Cortex of kidney (tissue), 1 donor: ENCODE measurements at places on chromosomes 16 and 17.

GRCh38 chr16:53087101-53087500 is 32.3 kb downstream of the CHD9 start:
- DNase-seq: no peak

GRCh38 chr17:27956601-27957445 is 63.7 kb upstream of the LYRM9 start:
- DNase-seq: no peak

GRCh38 chr16:85413691-85414663 is 199.1 kb upstream of the GSE1 start:
- DNase-seq: no peak

DNA sequence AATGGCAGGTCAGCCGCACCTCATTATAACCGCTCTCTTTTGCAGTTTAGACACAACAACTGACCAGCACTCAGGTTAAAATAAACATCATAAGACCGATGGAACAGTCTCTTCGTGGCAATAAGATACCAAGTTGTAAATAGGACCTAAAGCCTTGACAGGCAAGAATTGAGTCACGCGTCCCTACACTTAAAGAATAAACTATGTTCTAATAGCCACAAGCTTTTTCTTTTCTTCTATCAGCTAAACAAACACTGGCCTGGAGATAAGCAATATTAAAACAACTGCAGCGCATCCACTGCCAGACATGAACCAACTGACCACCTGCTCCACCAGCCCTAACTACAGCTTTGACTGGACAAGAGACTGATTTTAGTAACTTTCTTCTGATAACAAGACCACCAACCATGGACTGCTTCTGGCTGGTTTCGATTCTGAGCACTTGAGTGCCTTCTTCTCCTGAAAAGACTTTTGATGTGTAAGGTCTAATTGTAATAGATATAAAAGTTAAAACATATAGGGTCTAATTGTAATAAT is 17.5 kb downstream of the SLFN12L start:
- no peak for DNase-seq

- no peak for DNase-seq
These were observed 3.5 kb upstream of the DPEP2NB start for GRCh38 chr16:68019167-68019680.

- no peak for DNase-seq
These were observed 22.8 kb downstream of the IRX5 start for GRCh38 chr16:54953461-54953860.

DNA sequence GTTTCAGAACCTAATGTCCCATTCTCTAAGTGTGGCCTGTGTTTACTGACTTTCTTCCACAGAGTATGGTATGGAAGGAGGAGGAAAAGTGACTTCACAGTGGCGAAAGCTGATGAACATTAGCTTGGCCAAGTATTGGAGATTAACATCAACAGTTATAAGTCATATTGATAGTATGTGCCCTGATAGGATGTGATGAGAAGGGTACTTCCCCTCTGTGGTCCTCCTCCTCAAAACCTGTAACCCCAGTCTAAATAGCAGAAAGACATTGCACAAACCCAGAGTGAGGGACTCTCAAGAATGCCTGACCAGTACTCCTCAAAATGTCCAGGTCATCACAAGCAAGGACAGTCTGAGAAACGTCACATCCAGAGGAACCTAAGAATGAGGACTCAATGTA is 73.1 kb downstream of the CLEC16A start:
- DNase-seq: no peak

GRCh38 chr17:43051969-43052368 is 26.9 kb downstream of the RND2 start:
- DNase-seq: no peak

DNA sequence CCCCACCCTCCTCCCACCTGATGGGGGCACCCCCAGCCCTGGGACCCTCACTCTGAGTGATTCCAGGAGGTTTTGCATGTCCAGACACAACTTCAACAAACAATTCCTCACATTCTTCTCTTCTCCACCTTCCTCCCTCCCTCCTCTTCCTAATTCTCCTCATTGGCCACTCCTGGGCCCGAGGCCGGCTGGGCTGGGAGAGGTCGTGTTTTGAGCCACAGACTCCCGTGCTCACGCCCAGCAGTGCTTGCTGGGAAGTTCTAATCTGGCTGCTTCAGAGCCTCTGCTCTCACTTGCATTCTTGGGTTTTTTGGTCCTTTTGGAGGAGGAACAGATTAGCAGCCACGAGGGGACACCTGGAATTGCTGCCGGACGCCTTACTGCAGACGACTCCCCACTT is 157.0 kb downstream of the NTN1 start:
- DNase-seq: no peak

- no peak for DNase-seq
These were observed 13.0 kb downstream of the PCTP start for GRCh38 chr17:55763856-55764255.

DNA sequence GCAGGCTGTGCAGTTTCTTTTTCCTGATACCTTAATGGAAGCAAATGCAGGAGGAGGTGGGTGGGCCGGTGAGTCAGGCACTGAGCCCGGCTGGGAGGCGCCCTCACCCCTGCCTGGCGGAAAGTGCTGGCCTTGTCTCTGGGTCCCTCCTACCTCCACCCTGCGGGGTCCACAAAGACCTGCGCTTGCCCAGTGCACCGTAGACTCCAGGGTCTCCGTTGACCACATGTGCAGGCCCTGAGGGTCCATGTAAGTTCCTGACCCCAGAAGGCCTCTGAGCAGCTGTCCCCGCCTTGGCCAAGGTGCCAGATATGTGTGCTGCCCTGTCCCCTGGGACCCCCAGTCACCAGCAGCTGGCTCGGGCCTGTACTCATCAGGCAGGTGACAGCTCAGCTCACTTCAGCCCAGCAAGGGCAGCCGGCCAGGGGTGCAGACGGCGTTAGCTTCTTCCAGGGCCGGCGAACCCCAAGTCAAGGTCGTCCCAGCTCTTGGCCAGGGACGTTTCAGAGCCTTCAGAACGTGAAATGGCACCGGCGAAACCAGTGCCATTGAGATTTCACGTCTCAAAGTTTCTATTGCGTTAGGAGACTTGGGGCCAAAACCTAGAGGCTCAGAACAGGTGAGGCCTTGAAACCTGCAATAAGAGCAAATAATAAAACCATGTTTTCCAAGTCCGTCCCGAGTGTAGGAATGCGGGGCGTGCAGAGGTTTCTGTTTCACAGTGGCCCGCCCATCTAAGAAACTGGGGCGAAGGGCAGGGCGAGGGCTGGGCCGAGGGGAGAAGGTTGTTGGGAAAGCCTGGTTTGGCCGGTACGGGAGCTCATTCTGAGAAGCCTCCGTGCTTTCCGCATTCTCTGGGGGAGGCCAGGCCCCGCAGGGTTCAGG is 12.1 kb downstream of the METRNL start:
- DNase-seq: no peak

DNA sequence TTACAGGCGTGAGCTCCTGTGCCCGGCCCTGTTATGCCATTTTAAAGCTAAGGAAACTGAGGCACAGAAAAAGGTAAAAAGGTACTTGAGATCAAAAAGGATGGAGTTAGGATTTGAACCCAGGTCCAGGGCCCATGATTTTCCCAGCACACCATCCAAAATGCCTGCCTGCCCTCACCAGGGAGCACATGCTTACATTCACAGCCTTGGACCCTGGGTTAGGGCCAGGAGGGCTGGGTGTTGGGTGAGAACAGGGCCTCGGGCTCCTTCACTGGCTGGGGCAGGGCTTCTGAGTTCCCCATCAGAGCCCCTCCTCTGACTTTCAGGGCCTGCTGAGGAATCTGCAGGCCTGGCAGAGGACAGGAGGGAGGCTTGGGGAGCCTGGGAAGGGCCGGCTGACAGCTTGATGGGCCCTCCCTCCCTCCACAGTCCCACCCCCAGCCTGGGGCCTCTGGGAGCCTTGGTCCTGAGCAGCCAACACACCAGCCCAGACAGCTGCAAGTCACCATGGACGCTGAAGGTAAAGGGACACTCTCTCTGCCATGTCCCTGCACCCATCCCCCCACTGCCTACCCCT is at the start of gene QPRT:
TSS of gene QPRT (plus strand) at position 490 of the 577 bp plus-strand sequence. CDS start at position 508, 18 bp downstream.
- DNase-seq: no peak

- no peak for DNase-seq
These were observed 162.6 kb upstream of the PLCG2 start for GRCh38 chr16:81616321-81617020.

- DNase-seq: no peak
These were observed 55.6 kb downstream of the CYLD start for GRCh38 chr16:50797456-50797855.

DNA sequence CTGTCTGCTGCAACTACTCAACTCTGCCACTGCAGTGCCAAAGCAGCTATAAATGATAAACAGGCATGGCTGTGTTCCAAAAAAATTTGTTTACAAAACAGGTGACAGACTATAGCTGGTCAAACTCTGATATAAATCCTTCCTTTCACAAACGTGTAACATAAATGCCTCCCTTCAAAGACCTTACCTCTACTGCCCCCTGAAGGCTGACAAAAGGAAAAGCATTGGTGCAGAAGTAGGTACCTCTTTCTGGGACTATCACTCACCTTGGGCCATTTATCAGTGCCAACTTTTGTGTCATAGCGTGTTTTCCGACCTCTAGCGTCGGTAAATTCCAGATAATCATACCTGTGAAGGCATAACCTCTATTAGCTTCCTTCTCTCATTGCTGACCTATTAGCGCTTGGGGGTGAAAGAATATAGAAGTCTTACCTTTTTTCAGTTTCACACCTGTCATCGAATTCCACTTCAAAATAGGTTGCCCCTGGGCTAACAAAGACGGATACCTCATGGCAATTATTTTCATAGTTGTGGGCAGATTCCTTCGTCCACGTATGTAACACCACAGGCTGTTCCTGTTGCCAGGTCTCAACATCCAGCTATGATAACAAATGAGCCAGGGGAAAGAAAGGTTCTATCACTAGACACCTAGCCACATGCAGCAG is 67.9 kb downstream of the ZZEF1 start:
- no peak for DNase-seq

DNA sequence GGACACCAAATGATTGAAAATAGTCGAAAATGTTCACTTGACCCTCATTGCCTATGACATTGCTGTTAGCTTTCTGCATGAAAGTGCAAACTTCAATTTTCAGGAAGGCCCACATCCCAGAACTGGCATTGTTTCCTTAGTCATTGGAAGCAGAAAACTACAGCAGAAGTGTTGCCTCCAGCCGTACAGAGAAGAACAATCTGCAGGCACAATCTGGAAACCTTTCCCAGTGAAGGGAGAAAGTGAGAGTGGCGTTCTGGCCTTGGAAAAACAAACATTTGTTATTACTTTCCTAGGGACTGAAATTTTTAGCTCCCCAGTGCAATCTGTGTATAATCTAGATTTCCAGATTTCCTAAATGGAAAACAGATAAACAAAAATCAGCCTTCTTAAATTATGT is 529.5 kb upstream of the RBFOX1 start:
- DNase-seq: no peak

- no peak for DNase-seq
These were observed 18.2 kb upstream of the RBFOX3 start for GRCh38 chr17:79628861-79629547.
